ENCODE measurements at places on chromosomes 6 and 20.

DNA sequence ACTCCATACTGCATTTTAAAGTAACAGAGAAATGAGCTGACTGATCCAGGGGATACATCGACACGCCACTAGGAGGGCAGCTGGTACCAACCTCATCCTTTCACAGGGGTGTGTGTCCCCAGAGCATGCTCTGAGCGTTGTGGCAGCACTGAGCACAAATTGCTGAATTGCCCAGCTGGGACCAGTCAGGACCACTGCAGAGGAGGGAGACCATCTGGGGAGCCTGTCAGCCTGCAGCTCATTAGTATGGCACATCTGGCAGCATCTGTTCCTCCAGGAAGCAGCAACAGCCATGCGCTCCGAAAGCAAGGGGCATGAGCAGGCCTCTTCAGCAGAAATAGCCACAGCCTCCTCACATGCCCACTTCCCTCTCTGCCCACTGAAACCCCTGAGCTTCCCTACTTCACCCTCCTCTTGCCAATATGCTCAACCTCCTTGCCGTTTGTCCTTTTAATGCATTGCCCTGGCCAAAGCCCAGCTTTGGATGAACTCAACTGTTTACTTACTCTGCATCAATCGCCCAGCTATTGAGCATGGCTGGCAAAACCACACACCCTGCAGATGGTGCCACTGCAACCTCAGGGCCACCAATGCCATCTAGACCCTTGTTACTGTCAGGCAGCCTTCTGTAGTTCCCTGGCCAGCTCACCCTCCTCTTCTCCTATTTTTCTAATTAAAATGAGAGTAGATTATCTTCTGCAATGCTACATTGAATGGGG is 77.6 kb upstream of the NEDD9 start:
- DNase-seq = no peak

DNA sequence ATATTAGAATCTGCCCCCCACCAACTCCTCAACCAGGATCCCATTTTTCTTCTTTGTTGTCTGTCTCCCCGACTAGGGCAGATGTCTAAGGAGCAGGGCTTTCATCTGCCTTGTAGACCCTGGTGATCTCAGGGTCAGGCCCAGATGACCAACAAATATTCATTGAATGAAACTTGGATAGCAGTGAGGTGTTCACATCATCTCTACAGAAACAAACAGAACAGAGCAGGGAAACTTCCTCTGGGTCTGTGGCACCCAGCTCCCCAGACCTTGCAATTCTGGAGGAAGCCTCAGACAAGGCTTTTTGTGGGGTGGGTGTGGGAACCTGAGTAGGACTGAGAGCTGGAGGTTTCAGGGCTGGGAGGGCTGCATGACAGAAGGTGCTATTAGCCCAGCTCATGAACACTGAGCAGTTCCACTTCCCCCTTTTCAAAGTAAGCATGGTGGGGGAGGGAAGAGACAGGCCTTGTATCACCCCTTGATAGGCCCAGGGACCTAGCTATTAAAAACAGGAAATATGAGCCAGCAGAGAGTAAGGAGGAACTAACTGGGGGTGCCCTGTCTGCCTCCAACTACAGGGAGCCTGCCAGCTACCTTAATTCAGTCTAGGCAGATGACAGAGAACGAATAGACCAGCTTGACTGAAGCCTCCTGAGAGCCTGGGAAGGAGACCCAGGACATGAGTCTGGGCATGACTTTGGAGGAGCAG is 37.3 kb upstream of the TOP1 start:
- DNase-seq = no peak

DNA sequence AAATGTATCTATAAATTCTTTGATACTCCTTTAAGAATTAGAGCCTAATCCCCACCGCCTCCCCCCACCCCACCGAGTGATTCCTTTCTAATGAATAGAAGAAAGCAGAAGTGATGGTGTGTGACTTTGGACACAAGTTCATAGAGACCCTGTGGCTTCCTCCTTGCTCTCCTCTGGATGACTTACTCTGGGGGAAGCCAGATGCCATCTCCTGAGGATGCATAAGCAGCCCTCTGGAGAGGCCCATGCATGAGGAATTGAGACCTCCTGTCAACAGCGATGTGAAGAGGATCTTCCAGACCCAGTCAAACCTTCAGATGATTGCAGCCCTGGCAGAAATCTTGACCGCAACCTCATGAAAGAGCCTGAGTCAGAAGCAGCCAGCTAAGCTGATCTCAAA is 21.1 kb downstream of the AHCY start:
- DNase-seq = no peak

DNA sequence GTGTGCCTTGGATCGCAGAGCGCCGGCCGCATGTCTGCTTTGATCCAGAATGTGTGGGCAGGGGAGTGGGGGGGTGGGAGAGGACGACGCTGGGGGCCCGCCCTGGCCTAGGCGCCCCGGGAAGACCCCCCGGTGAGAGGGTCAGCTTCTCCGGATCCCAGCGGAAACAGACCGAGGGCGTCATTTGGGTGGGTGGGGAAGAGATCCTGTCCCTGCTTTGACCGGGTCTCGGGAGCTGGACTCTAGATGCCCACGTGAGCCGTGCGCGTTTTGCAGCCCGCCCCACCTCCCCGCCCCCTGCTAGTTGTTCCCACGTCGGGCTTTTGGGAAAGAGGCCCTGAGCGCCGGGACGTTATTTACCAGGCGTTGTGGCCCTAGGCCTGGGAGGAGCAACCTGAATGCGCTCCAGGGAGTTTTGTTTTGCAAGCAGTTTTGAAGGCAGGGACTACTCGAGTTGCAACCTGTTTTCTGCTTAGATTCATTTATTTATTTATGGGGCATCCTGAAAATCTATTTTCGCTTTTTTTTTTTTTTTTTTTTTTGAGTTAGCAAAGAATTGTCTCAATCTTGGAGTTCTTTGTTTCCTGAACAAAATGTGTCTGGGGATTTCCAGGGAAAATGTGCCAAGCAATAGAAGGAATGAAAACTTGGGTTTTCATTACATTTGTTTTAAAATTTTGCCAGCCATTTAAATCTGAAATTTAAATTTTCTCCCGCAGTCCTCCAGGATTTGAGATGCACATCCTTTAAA is 1.6 kb downstream of the DSP start:
- no peak for DNase-seq

GRCh38 chr6:30042476-30042875 is 18.6 kb upstream of the POLR1H start:
- DNase-seq = no peak

DNA sequence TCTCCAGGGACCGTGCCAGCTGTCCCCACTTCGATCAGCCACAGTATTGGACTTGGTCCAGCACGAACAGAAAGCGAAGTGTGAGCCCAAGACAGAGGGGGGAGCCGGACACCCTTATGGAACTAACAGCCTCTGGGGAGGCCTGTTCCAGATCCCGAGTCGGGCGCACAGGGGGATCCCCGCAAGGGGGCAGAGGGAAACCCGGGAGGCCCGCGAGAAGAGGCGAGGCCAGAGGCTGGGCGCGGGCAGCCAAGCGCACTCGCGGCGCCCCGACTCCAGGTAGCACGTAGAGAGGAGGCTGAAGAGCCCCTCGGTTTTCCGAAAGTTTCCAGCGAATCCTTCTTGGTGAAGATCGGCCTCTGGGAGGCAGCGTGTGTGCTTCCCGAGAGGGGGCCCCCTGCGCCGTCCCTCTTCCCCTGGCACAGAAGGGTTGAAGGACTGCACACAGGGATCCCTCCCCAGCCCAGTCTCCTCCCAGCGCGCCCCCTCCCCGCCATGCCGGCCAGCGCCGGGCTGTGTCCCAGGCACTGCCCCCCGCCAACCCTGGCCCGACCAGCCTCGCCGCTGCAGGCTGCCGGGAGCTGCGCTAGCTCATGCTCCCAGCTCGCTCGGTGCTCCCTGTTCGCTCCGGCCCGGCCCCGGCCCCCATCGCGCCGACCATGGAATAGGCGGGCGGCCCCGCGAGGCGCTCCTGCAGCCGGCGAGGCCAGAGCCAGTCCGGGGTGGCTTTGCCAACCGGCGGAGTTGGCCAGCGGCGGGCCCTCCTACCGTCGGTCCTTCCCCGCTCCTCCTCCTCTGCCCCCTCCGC is 577 bp upstream of the SLC24A3 start:
- no peak for DNase-seq

DNA sequence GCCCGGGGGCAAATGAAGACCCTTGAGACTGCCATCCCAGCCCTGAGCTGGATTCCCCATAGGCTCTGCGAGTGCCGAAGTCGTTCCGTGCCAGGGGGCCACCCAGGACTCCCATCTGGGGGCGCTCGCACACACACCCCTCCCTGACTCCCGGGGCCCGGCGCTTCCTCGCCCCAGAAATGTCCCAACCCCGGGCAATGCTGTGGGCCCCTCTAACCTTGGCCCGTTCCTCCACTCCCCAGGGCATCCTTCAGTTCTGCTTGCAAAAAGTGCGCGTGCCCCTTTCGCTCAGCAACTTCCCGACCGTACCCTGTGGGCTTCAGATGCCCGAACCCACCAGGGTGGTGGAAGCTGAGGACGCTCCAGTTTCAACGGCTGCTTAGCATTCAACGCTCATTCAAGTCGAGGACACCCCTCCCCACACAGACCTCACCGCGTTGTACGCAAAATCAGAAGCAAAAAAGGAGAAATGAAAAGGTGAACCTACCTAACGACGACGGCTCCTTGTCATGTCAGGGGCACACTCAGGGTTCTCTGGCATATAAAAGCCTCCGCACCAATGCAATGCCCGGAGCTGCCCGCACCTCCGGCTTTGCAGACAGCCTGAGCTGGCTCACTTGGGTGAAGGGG is 25.3 kb downstream of the RIPOR2 start:
- DNase-seq = no peak

GRCh38 chr6:50539447-50539846 is 173.9 kb upstream of the TFAP2D start:
- DNase-seq = no peak

GRCh38 chr6:81465859-81466258 is 286.6 kb downstream of the TENT5A start:
- no peak for DNase-seq

DNA sequence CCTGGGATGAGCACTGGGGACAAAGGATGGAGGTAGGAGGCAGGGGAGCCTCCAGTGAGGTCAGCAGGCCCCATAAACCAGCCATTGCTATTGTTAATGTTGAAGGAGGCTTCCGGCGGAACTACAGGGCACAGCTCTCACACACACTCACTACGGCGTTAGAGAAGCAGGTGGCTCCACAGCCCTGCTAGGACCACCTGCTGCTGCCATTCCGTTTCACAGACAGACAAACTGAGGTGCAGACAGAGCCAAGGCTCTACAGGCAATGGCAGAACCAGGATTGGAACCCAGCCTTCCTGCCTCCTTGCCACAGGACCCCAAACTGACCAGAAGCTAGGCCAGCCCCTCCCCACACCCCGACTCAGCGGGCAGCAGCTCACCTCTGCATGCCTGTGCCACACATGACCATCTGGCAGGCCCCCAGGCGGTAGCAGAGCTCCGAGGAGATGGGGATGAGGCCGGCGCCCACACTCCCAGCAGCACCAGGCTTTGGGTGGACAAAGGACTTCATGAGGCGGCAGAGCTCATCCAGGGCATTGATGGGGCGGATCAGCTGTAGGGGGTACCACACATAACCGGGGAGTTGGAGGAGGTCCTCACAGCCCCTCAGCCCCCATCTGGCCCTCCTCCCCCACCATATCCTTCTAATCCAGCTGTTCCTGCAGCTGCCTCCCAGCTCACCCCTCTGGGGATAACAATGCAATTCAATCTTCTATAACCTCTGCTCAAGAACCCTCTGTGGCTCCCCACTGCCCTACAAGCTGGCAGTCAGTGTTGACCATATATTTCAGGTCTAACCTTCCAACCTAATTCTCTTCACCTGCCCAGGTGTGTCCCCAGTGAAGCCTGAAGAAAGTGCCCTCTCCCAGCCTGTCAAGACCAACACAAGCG is 198.5 kb downstream of the PREX1 start:
- DNase-seq = no peak

DNA sequence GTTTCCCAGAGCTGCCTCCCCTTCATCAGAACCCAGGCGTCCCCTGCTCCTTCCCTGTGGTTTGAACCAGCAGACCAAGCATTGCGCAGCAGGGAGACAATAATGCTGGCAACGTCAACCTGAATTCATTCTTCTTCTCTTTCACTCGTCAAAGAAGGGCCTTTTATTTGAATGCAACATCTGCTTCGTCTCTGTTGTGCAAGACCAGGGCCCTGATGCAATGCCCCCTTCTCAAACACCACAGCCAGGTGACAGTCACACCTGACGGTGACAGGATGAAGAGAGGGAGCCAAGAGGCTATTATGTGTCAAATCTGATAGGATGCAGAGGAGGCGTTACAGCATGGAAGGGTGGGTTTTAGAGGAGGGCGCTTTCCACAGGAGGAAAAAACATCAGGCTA is 8.0 kb downstream of the INSM1 start:
- no peak for DNase-seq

- DNase-seq = no peak
These were observed 7.3 kb upstream of the RAET1L start for GRCh38 chr6:150032598-150032997.

GRCh38 chr20:25592135-25592852 is 7.0 kb upstream of the NINL start:
- DNase-seq = no peak

GRCh38 chr6:17962436-17963031 is 24.9 kb downstream of the KIF13A start:
- DNase-seq = no peak

GRCh38 chr6:150668900-150669302 is 69.2 kb downstream of the PLEKHG1 start:
- no peak for DNase-seq

DNA sequence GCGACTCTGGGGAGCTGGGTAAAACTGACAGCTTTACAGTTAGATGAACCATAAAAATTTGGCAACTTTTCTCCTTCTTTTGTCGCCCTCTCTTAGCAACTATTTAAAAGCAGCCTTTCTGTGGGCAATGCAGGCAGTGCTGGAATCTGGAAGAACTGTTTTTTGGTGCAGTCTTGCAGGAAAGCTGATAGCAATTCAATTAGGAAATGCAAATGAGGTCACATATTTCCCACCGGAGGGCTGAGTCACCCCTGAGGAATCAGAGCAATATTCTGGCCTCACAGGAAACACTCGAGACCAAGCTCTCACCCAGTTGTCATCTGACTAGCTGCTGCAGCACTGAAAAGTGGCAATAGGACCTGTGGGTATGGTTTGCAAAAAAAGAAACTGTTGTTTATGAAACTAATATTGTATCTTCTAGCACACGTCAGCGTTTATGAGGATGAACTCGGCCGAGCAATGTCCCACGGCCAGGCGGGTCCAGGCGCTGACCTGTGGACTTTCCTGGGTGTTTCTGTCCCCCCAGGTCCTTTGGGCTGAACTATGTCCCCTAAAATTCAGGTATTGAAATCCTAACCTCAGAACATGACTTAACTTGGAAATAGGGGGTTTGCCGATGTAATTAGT is 312.3 kb downstream of the TAF4 start:
- DNase-seq = no peak

- peak; percentile 96 for DNase-seq
These were observed 2.1 kb upstream of the DDX27 start for GRCh38 chr20:49216991-49217578.

GRCh38 chr20:37119356-37120036 is 23.7 kb upstream of the RBL1 start:
- no peak for DNase-seq

GRCh38 chr6:41497994-41498393 is 48.2 kb upstream of the FOXP4 start:
- no peak for DNase-seq

- DNase-seq = no peak
These were observed 107.7 kb upstream of the FOXA2 start for GRCh38 chr20:22692119-22692475.

- DNase-seq = no peak
These were observed 349.3 kb downstream of the FARS2 start for GRCh38 chr6:5610640-5611039.

Data from stimulated activated CD8-positive, alpha-beta memory T cell treated with anti-CD3 and anti-CD28 coated beads, Interleukin-15, amount 100 ng/mL, for 1 hour (primary cell).